ENCODE measurements at places on chromosomes 12 and 14. TPM values are rescaled to one million over a fixed set of nuclear protein-coding genes. Genes with fewer than 3 reads are reported as not detected.

Gene TCL1B
- not detected for total RNA-seq

Gene ANKRD33
- total RNA-seq, result not detected

Gene NKX2-1
- 279 TPM for total RNA-seq

Gene IKBIP
- total RNA-seq, result 20.1 TPM

Gene BMAL2
- 3.2 TPM for total RNA-seq

Gene ASB2
- not detected for total RNA-seq

Gene FLVCR2
- total RNA-seq, result 9.1 TPM

Gene PCNX4
- 139 TPM for total RNA-seq

Gene CFAP251
- total RNA-seq, result 17.7 TPM

Gene ERG28
- total RNA-seq, result 15.7 TPM

Gene AMN
- total RNA-seq, result 1.3 TPM

Gene NELL2
- total RNA-seq, result 32.0 TPM

Gene ERP27
- total RNA-seq, result 5.0 TPM

- no peak overlapping the region for H3K27ac ChIP-seq
- H3K27me3 ChIP-seq, result no peaks in the 10 kb centered on the region
- peaks cover 29% of the 10 kb centered on the region for H3K36me3 ChIP-seq
Measured at GRCh38 chr12:131749618-131750315, 38.9 kb downstream of the SFSWAP start.

GRCh38 chr14:68877993-68878575, 85.2 kb upstream of the ZFP36L1 start:
- no peaks in the 10 kb centered on the region for H3K27me3 ChIP-seq
- H3K4me3 ChIP-seq, result no peak overlapping the region
- no peak for DNase-seq
- no peaks in the 10 kb centered on the region for H3K4me1 ChIP-seq
- peaks cover 33% of the 10 kb centered on the region for H3K36me3 ChIP-seq

- H3K4me1 ChIP-seq, result peaks cover 10% of the 10 kb centered on the region
- peak overlapping the region; percentile 96 for H3K4me3 ChIP-seq
- peak overlapping the region; percentile 90 for H3K27ac ChIP-seq
- no peak for DNase-seq
- no peaks in the 10 kb centered on the region for H3K27me3 ChIP-seq
Measured at GRCh38 chr12:2003676-2004112, 563 bp downstream of the DCP1B start.

DNA sequence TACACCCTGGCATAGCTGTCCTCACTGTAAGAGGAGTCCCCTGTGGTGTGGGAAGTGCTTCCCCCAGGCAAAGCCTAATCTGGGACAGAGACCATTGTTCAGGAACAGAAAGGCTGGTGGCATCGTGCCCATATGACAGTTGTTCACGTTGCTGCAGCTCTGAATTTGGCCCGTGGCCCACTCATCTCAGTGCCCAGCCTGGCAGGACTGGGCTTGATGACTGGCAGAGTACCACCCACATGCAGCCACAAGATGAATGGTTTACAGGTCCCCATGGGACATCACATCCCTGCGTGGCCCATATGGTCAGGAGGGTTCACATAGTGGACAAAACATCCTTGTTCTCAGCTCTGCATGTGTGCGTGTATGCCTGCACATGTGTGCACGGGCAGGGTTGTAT, 17.5 kb downstream of the IQSEC3 start:
- no peak overlapping the region for H3K27ac ChIP-seq
- no peaks in the 10 kb centered on the region for H3K36me3 ChIP-seq

GRCh38 chr12:18074001-18074400, 16.0 kb downstream of the RERGL start:
- H3K27ac ChIP-seq, result no peak overlapping the region
- H3K27me3 ChIP-seq, result no peaks in the 10 kb centered on the region
- DNase-seq, result no peak

- no peaks in the 10 kb centered on the region for H3K36me3 ChIP-seq
- no peaks in the 10 kb centered on the region for H3K4me1 ChIP-seq
- no peaks in the 10 kb centered on the region for H3K27me3 ChIP-seq
Measured at GRCh38 chr12:67582844-67583243, 65.7 kb upstream of the DYRK2 start.

DNA sequence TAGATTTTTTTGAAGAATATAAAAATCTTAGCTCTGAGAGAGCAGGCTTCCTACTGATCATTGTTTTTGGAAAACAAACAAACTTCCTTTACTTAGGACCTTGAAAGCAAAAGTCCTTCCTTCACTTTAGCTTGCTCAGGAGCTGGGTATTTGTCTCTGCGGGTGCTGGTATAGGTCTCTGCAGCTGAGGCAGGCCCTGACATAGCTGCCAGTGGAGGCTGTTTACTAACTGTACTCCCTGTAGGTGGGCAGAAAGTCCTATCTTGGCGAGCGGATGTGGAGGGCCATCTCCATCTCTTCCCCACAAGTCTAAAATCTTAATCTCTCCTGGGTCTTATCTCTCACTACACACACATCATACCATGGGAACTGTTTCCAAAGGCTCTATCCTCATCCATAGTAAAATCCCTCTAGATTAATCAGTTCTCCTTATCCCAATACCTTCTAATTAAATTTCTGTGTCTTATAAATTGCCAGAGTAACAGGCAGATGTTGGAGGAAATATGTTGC, 4.1 kb upstream of the MIA2 start:
- no peak overlapping the region for H3K4me3 ChIP-seq
- no peak overlapping the region for H3K27ac ChIP-seq
- H3K36me3 ChIP-seq, result no peaks in the 10 kb centered on the region
- H3K27me3 ChIP-seq, result no peaks in the 10 kb centered on the region
- peaks cover 7% of the 10 kb centered on the region for H3K4me1 ChIP-seq
- DNase-seq, result no peak

DNA sequence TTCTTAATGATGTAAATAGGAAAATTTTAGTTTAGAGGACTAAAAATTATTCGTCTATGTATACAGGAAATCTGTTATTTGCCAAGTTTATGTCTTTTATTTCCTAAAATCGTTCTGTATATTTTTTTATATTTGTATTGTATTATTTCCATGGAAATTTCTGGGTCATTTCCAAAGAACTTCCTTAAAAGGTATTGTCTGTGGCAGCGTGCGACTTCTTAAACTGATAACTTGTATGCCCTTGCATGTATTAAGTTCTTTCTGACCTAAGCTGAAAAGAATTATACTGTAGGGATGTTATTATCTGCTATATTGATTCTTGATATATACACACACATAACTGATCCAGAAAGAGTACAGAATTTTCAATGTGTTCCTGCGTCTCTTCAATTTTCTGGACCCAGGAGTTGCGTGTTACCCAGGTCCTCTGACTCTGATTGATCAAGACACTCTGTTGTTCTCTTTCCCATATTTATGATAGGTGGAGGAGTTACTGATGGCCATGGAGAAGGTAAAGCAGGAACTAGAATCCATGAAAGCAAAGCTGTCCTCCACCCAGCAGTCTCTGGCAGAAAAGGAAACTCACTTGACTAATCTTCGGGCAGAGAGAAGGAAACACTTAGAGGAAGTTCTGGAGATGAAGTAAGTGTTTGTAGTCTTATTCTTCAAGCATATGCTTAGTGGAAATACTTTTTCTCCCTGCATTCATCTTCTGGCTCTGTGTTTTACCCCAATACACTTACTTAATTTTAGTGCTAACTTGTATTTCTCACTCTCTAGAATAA, 298.5 kb downstream of the ERC1 start:
- H3K4me1 ChIP-seq, result no peaks in the 10 kb centered on the region
- no peaks in the 10 kb centered on the region for H3K27me3 ChIP-seq
- H3K4me3 ChIP-seq, result no peak overlapping the region
- no peak overlapping the region for H3K27ac ChIP-seq
- no peaks in the 10 kb centered on the region for H3K36me3 ChIP-seq

- no peaks in the 10 kb centered on the region for H3K27me3 ChIP-seq
- DNase-seq, result no peak
- H3K4me3 ChIP-seq, result no peak overlapping the region
- no peak overlapping the region for H3K27ac ChIP-seq
- H3K4me1 ChIP-seq, result peaks cover 5% of the 10 kb centered on the region
Measured at GRCh38 chr14:68255693-68256178, 436.2 kb downstream of the RAD51B start.

DNA sequence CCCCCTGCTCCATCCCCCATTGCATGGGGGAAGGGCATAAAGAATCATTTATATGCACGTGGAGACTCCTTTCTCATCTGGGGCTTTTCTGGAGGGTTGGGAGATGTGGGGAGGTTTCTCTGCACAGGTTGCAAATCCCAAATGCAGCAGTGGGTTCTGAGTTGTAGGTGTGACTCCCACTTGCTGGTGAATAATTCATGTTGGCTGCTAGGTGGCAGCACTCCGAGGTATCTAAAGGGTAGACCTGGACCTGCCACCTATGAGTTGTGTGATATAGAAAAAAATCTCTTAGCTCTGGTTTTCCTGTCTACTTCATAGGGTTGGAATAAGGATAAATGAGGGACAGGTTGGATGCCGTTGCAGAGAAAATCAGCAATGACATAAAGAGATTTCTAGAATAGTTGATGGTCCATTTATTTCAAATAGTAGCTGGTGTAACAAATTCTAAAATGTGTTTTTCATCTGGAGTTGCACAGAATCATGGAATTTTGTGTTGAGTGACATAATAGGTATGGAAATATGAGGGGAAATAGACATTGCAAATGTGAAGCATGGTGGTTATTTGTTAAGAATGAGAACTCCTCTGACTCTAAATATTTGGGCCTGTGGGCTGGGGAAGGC, 4.6 kb downstream of the MARCHF9 start:
- peaks cover 15% of the 10 kb centered on the region for H3K4me1 ChIP-seq
- H3K27me3 ChIP-seq, result no peaks in the 10 kb centered on the region
- peaks cover 9% of the 10 kb centered on the region for H3K36me3 ChIP-seq
- no peak overlapping the region for H3K4me3 ChIP-seq
- H3K27ac ChIP-seq, result no peak overlapping the region
- DNase-seq, result peak; percentile 32

DNA sequence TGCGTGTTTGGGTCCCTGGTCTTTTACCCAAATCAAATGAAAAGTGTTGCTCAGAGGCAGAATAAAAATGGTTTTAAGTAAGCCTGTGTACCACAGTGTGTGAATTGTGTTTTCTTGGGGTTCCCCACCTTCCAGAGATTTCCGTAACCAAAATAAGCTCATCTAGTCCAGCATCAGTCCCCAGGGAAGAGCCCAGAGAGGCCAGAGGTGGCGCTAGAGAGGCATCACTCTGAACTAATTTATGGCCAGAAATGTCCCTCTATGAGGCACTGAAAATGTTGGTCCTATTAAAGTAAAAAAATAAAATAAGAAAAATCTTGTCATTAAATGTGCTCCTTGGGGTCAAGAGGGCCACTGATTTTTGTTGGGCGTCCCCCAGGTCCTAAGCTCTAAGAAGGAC, 24.9 kb upstream of the PRKAB1 start:
- H3K27ac ChIP-seq, result no peak overlapping the region
- H3K27me3 ChIP-seq, result no peaks in the 10 kb centered on the region
- H3K4me1 ChIP-seq, result no peaks in the 10 kb centered on the region
- H3K36me3 ChIP-seq, result no peaks in the 10 kb centered on the region
- no peak overlapping the region for H3K4me3 ChIP-seq

- no peaks in the 10 kb centered on the region for H3K4me1 ChIP-seq
- H3K36me3 ChIP-seq, result no peaks in the 10 kb centered on the region
- no peak for DNase-seq
- H3K27ac ChIP-seq, result no peak overlapping the region
Measured at GRCh38 chr12:95179011-95179410, 38.3 kb downstream of the FGD6 start.

DNA sequence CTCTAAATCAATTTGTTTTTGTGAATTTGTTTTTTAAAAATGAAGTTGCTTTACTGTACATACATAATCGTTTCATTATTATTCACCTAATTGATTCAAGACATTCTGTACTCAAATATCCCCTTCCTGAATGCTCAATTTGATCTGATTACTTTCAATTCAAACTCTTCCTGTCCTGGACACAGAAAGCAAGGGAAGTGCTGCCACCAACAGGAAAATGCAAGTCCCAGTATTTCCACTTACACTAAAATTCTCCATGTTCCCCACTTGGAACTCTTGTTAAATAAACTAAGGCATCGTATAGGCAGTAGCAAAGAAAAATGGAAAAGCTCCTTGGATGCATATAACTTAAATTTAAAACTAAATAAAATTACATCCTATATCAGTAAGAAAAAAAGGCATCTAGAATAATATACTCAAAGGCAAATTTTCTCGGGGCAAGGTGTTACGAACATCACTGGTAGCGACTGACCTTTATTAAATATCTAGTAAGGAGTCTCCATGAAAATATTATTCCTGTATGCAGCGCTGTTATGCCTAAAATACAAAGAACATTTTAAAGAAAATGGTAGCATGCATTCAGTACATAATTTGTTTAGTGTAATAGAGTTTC, 72.0 kb upstream of the DBX2 start:
- no peaks in the 10 kb centered on the region for H3K27me3 ChIP-seq
- DNase-seq, result no peak
- H3K27ac ChIP-seq, result no peak overlapping the region
- no peak overlapping the region for H3K4me3 ChIP-seq

- H3K36me3 ChIP-seq, result no peaks in the 10 kb centered on the region
- H3K4me1 ChIP-seq, result no peaks in the 10 kb centered on the region
- no peaks in the 10 kb centered on the region for H3K27me3 ChIP-seq
- H3K4me3 ChIP-seq, result no peak overlapping the region
Measured at GRCh38 chr12:52759218-52759617, 17.9 kb downstream of the KRT76 start.

Measured in thyroid gland (tissue), 4 donors.